Cardiac septum (tissue), 1 donor: ENCODE measurements at places on chromosomes 6 and 20. TPM values are rescaled to one million over a fixed set of nuclear protein-coding genes. Genes with fewer than 3 reads are reported as not detected.

The TPD52L1 gene
- 91.0 TPM for total RNA-seq

The ATP9A gene
- 25.4 TPM for total RNA-seq

The STX16 gene
- 33.1 TPM for total RNA-seq

The COL9A3 gene
- total RNA-seq = 0.94 TPM

The PCNA gene
- 16.7 TPM for total RNA-seq

The MLN gene
- not detected for total RNA-seq

The KCNB1 gene
- total RNA-seq = 0.38 TPM

The PGBD1 gene
- total RNA-seq = 3.8 TPM

The HSPA1L gene
- total RNA-seq = 2.4 TPM

The FBXO9 gene
- 96.4 TPM for total RNA-seq

The TNXB gene
- total RNA-seq = 59.9 TPM

The DEFB132 gene
- total RNA-seq = not detected

The BNIP5 gene
- not detected for total RNA-seq

The KCNQ5 gene
- not detected for total RNA-seq

The PHF10 gene
- 56.6 TPM for total RNA-seq

The NFATC2 gene
- total RNA-seq = 4.3 TPM

The HAO1 gene
- not detected for total RNA-seq

GRCh38 chr6:166779381-166779780, 152.3 kb upstream of the RPS6KA2 start:
- no peak for DNase-seq

DNA sequence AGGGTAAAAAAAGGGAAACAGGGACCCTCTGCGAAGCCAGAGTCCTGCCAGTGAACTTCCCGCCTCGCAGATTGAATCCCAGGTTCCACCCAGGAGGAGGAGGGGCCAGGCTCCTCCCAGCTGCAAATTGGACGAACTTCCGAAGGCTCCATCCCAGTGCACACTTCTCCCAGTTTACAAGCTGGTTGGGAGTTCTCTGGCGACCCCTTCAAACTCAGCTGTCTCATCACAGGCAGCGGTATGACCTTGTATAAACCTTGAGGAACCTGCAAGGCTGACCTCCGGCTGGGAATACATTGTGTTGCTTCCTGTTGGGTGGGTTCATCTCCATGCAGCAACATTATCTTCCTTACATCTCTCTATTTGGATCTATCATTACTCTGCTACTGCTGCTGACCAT, 962.7 kb downstream of the GRIK2 start:
- DNase-seq = peak; percentile 43

GRCh38 chr6:41503827-41504465, 42.2 kb upstream of the FOXP4 start:
- DNase-seq = no peak

- no peak for DNase-seq
Observed at GRCh38 chr6:105135056-105135455, 44.8 kb downstream of the POPDC3 start.

GRCh38 chr6:155975506-155975905, 519.9 kb upstream of the NOX3 start:
- DNase-seq = no peak

DNA sequence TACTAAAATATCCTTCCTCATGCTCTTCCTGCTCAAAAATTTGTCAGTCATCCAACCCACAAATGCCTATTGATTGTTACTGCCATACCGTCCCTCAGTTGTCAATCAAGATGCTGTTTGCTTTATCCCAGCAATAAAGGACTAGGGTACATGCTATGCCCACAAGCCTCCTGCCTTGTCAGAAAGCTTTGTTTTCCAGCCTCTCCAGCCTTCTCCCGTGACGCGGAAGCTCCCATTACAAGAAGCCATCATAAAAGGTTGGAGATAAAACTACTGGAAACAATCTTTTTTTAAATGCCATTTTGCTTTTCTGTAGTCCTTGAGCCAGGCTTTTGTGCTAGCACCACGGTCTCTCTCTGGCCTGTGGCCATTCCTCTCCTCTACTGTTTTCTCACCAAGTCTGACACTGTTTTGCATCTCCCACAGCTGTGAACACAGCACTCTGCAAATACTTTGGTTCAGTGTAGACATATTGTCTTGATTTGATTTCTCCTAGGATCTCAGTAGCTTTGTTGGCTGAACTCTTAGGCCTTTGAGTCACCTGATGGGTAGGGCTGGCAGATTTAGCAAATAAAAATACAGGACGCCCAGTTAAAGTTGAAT, 495.7 kb upstream of the JARID2 start:
- DNase-seq = no peak

GRCh38 chr20:37395921-37396415, 50.0 kb downstream of the SRC start:
- DNase-seq = no peak

GRCh38 chr6:47245745-47246371, 63.8 kb downstream of the TNFRSF21 start:
- no peak for DNase-seq

GRCh38 chr20:64036346-64037198, 590 bp downstream of the C20orf204 start:
- DNase-seq = no peak

- DNase-seq = no peak
Observed at GRCh38 chr6:31171931-31172905, 1.7 kb upstream of the POU5F1 start.

DNA sequence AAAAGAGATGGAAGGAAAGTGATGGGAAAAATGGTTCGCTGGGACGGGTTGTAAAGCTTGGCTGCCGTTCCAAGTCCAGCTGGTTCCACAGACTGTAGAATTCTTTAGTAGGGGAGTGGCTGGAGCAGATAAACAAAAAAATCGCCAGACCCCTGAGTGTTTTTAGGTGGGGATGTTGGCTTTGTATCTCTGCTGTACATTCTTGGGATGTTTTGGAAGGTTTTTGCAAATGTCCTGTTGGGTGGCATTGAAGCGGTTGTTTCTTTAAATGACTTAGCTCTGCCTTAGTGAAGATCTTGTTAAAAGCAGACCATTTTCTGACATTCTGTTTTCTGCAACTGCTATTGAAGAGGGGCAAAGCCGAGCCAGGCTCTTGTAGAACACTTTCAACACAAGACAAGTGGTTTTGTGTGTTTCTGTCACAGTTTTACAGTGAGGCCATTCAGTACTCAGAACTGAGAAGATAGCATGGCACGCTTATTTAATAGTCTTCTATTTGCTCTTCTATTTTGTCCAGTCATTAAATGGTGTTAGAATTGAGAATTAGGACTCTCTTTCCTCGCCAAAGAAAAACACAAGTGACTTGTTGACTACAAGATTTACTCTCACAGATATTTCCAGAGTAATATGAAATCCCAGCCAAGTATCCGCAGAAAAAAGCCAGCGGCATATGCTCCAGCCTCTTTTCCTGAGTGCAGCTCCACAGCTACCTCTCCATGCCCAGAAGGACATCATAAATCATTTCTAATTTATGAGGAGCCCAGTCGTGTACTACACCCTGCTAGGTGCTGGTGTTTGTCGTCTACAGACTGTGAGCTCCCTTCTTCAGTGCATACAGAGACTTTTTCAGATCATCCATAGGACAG, 65.8 kb downstream of the PHACTR2 start:
- no peak for DNase-seq

DNA sequence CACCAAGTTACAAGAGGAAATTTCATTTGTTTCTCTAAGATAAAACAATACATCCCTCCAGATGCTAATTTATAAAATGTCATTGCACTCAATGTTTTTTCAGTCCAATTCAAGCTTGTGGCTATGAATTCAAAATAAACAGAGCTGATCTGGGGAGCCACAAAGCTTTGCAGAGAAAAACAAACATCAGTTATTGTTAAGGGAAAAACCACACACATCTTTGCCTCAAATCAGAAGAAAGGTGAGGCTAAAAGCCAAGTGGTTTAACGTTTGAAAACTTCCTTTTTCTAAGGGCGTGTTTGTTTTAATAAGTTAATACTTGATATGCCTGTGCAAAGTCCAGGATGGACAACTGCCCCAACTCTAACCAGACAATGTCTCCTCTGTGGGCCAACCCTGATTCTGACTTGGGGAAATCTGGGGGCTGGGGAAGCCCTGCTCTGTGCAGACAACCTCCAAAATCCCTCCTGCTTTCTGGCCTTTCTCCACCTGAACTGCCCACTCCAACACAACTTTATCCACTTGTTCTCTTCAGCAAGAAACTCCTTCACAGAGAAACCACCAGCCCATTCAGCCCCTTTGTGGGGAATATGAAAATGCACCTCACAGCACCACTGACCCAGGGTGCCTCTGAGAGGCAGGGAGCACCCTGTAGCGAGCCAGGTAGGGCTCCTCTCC, 44.6 kb upstream of the NT5E start:
- DNase-seq = no peak

GRCh38 chr20:60518022-60518421, 559.8 kb downstream of the CDH26 start:
- DNase-seq = no peak

- DNase-seq = no peak
Observed at GRCh38 chr20:53929974-53930650, 140.3 kb downstream of the BCAS1 start.

DNA sequence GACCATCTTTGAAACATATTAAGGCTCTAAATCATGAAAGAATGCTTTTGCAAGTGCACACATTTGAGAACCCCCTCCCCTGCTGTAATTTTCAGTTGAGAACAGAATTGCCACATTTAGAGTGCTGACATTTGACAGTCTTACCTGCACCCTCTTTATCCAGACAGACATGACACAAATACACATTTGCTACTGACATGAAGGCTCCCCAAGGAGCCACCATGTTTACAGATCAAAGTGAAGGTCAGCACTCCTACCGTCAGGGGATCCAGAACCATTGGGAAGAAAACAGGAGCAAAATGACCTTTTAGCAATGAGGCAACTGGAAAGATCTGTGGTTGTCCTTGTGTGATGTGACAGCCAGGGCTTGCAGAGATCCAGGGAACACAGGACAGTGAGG, 315.4 kb upstream of the CNR1 start:
- no peak for DNase-seq

GRCh38 chr6:157982102-157982562, 469 bp downstream of the SYNJ2 start:
- DNase-seq = no peak

GRCh38 chr20:41540918-41541317, 77.3 kb downstream of the CHD6 start:
- no peak for DNase-seq

DNA sequence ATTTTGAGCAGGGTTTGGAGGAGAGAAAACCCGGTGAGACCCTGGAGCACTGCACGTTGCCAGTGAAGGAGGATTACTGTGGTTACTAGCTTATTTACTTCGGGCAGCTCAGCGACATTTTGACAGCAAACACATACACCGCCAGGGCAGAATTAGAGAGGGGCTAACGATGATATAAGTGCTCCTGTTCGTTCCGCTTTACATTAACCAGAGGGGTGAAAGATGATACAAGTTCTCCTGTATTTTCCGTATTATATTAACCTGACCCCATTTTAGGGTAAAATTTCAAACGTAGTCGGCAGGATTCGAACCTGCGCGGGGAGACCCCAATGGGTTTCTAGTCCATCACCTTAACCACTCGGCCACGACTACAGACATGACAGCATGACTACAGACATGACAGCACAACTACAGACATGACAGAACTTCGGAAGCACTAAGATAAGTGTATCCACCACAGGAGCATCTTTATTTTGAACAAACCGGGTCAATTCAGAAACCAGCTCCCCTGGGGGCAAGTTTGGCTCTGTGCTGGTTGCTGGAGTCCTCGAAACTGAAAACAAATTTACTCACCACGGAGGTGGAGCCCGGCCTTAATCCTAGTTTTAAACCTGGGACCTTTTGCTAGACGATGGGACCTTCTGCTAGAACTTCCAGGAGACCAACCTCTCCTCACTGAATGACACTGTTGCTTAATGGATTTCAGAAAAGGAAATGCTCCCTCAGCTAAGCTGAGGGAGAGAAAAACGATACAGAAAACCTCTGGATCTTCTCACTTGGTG, 80.4 kb upstream of the ZNF184 start:
- DNase-seq = no peak

DNA sequence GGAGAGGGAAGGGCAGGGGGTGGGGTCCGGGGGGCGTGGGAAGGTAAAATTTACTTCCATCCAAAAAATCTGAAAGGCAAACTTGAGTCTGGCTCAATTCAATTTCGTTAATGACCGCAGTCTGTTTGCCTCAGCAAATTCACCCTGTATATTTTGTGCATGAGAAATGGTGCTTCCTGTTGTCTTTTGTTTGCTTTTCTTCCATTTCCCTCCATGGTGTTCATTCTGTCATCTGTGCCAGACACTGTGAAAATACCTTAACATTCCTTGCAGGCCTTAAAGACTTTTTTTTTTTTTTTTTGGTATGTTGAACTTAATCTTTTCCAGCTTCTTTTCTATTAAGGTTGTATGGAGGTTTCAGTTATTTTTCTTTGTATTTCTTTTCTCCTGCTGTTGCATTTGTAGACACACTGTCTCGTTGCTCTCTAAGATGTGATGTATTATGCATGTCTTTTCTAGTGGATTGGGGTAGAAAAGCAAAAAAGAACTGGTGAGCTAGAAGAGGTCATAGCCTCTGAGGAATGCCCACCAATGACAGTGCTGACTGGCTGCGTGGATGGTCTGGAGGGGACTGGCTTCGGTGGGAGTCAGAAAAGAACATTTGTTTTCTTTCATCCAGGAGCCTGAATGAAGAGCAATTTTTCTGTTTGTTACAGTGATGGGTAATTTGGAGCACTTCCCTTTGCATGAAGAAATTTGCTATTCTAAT, 585.0 kb upstream of the MAP3K7 start:
- no peak for DNase-seq

DNA sequence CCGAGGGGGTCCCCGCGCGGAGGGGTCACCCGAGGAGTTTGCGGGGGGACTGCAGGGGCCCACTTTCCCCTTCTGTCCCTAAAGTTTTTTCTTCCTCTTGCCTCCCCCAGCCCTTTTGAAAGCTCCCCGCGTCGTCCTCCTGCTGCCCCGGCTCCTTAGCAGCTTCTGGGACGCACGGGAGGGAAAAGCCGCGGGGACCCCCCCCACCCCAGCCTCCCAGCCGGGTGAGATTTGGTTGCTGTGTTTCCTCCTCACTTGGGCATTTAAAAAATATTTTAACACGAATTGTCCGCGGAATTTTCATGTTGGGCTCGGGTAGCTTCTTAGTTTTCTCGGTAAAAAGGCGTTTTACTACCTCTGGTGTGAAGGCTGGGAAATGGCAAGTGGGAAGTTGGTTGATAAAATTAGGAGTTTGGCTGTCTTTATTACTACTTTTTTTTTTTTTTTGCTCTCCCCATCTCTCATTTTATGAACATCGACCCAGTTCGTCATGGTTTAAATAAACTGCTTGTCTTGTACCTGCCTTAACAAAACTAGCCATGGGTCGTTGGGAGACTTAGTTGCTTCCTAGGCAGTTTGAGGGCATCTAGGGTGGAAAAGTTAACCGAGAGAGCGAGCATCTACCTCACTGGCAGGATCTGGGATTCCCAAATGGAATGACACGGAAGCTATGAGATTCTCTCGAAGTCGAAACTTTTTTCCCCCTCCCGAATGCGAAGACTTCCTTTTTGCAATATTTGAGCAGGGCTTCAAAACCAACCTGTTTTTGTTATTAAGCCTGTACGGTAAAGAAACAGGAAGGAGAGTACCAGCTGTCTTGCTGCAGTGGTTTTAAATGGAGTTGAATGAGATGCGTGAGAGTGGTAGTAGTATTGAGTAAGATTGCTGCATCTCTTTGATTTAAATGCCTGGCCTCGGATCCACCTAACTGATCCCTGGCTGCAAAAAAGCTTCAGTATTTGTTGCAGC, 868 bp downstream of the NCOA3 start:
- DNase-seq = no peak

GRCh38 chr6:16471222-16471909, 233.0 kb downstream of the GMPR start:
- DNase-seq = no peak

- no peak for DNase-seq
Observed at GRCh38 chr20:54078296-54078984, 8.0 kb upstream of the BCAS1 start.

- DNase-seq = no peak
Observed at GRCh38 chr20:11497545-11497944, 420.1 kb upstream of the BTBD3 start.

- DNase-seq = no peak
Observed at GRCh38 chr20:3812975-3813847, 7.1 kb upstream of the AP5S1 start.
